ENCODE measurements at places on chromosomes 13 and 19.

GRCh38 chr13:74452881-74453280 lies 318.7 kb upstream of the KLF12 start:
- no peak for DNase-seq

DNA sequence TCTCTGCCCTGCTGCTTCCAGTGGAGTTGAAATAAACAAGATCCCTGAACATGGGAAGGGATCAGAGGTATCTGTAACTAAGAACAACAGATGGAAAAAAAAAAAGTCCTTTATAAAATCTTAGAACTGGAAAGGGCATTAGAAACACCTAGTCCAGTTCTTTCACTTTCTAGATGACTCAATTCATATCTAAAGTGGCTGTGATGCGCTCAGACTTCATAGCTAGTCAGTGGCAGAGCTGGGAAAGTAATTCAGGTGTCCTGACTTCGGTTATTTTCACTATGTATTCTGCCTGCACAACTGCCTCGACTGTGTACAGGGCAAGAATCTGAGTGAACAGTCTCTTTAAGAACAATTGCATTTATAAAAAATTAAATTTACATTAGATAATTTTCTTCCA lies 151.8 kb upstream of the TMTC4 start:
- DNase-seq = no peak

DNA sequence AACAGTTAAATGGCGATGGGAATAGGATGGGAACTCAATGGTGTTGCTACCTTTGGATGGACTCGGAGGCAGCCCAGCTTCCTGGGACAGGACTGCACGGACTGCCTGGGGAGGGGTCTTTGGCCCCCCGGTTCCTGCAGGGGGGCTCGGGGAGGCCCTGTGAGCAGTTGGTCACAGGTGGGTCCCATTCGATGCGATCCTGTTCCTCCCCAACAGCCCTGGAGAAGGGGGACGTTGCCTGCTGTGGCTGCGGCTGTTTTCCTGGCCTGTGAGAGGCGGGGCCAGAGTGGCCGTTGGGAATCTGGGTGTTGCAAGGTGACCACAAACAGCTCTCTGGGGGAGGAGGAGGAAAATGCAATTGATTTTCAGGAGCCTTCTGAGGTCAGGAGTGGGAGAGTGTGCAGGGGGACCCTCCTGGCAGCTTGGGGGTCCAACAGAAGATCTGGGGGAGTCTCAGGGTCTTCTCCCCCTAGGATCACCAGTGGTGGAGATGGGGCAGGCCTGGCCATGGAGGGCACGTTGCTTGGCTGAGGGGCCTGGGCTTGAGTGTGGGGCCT lies 1.9 kb upstream of the PLPPR3 start:
- DNase-seq = no peak

- no peak for DNase-seq
These were observed 3.8 kb upstream of the GRTP1 start for GRCh38 chr13:113367771-113368170.

- DNase-seq = no peak
These were observed 5.1 kb upstream of the WBP4 start for GRCh38 chr13:41056194-41056593.

Data from T-helper 22 cell (primary cell).